Sciatic nerve (tissue), 2 donors: ENCODE measurements at places on chromosomes 6 and 20.

GRCh38 chr20:50013976-50014375, 31.2 kb downstream of the SNAI1 start:
- DNase-seq, result no peak

DNA sequence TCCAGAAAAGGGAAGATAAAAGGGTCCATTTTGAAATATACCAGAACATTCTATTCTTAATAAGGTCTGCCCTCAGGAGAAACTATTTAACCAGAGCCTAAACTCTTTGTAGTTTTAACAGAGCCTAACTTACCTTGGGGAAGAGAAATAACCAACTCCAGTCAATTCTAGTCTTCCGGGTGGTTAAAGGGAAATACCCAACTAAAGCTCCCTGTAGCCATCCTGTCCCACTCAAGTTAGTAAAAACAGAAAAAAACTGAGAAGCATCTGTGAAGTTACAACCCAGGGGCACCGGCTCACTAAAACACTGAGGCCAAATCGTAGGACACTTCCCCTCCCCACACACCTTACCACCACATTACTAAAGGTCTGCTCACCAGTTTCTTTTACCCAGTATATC, 23.7 kb downstream of the CEP85L start:
- DNase-seq, result no peak

- no peak for DNase-seq
Observed at GRCh38 chr20:48139262-48140041, 354.2 kb upstream of the SULF2 start.

DNA sequence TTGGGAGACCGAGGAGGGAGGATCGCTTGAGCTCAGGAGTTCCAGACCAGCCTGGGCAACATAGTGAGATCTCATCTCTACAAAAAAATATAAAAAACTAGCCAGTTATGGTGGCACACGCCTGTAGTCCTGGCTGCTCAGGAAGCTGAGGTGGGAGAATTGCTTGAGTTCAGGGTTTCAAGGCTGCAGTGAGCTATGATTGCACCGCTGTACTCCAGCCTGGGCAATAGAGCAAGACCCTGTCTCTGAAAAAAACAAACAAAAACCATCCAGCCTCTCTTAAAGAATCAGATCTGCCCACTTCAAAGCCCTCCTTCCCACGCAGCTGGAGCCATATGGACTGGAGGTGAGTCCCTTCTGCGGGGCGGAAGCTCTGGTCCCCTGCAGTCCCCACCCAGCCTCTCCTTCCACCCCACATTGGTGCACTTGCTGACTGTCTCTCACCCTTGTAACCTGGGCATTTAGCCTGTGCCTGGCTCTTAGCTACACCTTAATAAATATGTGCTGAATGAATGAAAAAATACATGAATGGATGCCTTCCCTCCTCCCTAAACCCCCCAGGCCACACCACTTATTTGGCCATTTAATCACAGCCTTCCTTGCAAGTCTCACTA, 7.2 kb upstream of the PARD6B start:
- peak; percentile 42 for DNase-seq

- no peak for DNase-seq
Observed at GRCh38 chr6:121376411-121376810, 42.1 kb upstream of the TBC1D32 start.

DNA sequence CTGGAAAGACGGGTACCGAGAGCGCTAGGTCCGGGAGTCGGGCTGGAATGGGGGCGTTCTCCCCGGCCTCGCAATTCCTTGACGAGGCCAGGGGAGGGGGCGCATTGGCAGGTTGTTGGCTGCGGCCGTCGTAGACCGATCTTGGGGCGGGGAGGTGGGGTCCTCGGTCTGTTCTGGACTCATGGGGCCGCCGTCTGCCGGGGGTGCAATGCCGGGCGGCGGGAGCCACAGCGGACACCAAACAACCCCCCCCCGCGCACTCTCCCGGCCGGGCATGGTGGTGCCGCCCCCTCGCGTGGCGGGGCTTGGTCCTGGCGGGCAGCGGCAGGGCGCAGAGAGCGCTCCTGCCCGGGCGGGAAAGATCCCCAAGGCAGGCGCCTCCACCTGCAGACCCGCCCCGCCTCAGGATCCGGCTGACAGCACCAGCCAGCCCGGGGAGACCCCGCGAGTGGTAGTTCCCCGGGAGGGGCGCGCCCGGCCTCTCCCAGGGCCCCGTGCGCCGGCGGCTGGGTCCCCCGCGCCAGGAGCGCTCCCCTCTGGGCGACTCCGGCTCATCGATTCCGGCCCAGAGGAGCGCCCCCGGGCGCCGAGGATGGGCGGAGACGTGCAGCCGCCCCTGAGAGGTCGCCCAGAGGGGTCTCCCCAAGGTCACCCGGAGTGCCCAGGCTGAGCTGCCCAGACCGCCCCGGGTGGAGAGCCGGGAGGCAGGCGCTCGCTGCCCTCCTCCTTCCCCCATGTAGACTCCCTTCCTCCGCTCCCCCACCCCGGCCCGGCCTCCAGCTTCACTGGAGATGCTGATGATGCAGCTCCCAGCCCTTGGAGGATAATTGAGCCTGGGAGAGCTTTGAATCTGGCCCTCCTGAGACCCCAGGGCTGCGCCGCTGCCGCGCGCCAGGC, 709 bp downstream of the PPP1R16B start:
- DNase-seq, result peak; percentile 54

DNA sequence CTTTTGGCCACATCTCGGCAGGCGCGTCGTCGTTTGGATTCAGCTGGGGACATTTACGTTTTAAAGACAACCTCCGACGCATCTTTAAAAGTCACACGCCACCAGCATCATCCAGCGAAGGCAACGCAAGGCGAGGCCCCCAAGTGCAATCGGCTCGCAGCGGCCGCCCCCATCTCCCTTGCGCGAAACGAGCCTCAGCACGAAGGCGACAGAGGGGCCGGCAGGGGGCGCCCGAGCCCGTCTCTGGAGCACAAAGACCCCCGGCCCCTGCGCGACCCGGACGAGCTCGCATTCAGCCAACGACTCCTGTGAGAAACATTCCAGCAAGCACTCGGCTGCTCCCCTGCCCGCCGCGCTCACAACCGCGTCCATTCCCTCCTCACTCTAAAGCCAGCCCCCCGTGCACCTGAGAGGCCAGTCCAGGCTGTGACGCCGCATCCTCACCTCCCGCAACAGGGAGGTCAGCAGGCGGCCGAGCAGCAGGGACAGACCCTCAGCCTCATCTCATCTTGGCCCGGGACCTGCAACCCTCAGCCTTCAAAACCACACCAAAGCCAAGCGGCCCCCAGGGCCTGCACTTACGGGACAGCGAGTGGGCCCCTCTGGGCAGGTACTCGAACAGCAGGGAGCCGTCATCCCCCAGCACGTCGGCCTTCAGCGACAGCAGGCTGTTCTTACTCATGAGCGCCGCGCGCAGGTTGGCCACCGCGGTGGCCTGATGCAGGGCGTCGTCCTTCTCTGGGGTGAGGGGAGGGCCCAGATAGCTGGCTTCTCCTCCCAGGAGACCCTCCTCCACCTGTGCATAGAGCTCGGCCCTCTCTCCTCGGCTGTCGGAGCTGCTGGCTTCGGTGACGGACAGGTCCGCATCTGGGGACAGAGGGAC, 35.8 kb downstream of the SLC2A4RG start:
- no peak for DNase-seq

- DNase-seq, result peak; percentile 39
Observed at GRCh38 chr6:166466178-166467122, 83.7 kb upstream of the MPC1 start.

DNA sequence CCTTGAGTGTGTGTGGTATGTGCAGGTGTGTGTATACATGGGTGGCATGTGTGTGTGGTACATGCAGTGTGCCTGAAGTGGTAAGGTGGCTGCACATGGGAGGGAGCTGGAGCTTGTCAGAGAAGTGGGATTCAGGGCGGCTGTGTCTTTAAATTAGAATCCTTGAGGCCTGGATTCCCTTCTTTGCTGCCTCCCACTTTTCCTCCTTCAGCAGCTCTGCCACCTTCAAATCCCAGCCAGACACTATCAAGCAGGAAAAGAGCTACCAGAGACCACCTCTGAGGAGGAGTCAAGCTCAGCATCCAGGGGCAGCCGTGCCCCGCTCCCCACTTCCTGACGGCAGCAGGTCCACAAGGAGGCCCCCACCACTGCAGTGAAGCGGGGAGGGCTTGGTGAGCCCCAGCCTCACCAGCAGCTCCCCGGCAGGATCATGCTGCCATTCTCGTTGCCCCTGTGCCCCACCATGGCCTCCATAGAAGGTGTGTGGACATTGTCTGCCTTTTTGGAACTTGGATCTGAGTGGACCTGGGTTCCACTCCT, 131.0 kb upstream of the MLN start:
- DNase-seq, result no peak

- DNase-seq, result no peak
Observed at GRCh38 chr6:36807143-36807542, 32.1 kb downstream of the CPNE5 start.

GRCh38 chr6:19492636-19493405, 344.3 kb upstream of the ID4 start:
- DNase-seq, result no peak

- no peak for DNase-seq
Observed at GRCh38 chr20:53944796-53945195, 125.6 kb downstream of the BCAS1 start.

GRCh38 chr6:167560673-167561569, 236.0 kb downstream of the TTLL2 start:
- DNase-seq, result peak; percentile 49

DNA sequence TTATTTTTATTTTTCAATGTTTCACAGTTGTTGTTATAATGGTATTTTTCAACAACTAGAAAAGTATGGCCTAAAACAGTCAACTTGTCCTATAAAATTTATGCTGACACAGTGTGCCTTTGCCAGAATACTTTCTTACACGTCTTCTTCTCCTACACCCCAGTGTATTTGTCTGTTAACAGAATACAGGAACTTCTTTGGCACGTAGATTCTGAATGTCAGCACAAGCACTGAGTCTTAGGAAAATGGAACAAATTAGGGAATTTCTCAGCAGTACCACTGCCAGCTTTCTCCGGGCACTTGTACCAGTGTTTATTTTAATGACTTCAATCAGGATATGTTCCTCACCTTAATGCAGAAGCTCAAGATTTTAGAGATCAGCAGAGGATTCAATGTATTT, 26.7 kb upstream of the AKIRIN2 start:
- no peak for DNase-seq

DNA sequence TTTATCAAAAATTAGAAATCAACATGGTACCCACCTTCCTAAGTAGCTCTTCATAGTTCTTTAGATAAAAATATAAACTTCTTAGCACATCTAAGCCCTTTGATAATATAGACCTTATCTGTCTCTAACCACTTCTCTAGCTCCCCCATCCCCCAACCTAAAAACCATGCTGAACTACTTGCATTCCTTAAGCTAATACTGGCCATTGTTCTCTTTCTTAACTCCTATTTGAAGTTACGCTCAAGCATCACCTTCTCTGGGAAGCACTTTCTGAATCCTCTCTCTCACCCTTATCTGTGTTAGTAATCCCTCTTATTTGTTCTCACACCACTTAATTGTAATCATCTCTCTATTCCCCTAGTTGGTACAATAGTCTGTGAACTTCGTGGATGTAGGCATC, 153.0 kb downstream of the PHF3 start:
- DNase-seq, result no peak

GRCh38 chr6:130010387-130010786, 8.0 kb upstream of the L3MBTL3 start:
- no peak for DNase-seq

DNA sequence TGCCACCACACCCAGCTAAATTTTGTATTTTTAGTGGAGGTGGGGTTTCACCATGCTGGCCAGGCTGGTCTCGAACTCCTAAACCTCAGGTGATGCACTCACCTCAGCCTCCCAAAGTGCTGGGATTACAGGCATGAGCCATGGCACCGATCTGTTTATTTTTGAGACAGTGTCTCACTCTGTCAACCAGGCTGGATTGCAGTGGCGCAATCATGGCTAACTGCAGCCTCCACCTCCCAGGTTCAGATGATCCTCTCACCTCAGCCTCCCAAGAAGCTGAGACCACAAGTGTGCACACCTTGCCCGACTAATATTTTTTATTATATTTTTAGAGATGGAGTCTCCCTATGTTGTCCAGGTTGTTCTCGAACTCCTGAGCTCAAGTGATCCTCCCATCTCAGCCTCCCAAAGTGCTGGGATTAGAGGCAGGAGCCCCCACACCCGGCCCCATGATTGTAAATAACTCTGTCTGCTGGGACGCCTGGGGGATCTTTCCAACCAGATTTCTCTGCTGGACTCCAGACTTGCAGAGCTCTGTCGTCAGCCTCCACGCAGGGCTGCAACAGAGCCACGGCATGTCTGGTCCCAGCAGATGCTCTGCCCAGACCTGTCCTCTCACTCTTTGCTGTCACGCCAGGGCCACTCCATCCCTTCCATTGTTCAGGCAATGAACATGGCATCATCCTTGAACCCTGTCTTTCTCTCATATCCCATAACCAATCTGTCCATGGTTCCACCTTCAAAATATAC, 25.3 kb downstream of the SYNJ2 start:
- no peak for DNase-seq

DNA sequence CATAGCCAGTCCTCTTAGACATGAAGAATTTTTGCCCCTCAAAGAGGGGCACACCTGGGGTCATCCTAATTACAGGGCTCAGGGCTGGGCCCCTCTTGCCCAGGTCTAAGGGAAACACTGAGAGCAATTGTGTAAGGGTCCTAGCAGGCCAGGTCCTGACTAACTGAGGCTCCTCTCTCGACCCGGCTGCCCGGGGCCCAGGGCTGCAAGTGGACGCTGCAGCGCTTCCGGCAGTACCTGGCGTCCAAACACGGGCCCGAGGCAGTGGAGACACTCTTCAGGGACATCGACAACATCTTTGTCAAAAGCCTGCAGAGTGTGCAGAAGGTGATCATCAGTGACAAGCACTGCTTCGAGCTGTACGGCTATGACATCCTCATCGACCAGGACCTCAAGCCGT, 17.4 kb downstream of the PDRG1 start:
- DNase-seq, result no peak

DNA sequence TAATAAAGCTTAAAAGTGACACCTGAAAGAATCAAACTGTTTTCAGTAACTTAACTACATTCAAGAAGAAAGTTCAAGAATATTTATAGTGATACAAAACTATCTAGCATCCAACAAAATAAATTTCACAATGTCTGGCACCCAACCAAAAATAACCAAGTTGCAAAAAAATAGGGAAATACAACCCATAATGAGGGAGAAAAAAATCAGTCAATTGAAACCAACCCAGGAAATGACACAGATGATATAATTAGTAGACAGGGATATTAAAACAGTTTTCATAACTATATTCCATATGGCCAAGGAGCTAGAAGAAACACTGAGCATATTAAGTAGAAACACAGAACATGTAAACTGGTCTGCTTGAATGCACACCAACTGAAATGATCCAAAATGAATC, 120.2 kb upstream of the BEND3 start:
- no peak for DNase-seq

DNA sequence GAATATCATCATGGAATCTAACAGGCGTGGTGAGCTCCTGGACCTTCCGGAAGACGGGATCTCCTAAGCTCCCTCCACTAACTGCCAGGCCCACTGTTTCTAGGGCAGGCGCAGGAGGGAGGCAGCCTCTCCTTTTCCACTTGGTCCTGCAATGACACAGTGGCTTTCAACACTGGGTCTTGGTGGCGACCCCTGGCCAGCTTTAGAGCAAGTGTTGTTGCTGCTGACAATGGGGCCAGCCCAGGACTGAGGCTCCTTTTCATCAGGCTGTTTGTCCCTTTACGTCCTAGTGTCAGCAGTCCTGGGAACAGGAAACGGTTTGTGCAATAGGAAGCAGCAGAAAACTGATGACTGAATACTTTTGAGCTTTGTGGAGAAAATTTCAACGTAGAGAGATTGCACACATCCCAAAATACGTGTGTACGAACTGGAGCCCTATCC, 9.7 kb upstream of the QKI start:
- no peak for DNase-seq
